ENCODE measurements at places on chromosomes 13 and 19.
A peak's percentile ranks its signal among the peaks of the same experiment; 100 is the strongest.

- DNase-seq = no peak
Measured at GRCh38 chr13:76971851-76972829, 19.7 kb upstream of the CLN5 start.

GRCh38 chr13:79880818-79881217 is 399.9 kb downstream of the NDFIP2 start:
- DNase-seq = no peak

DNA sequence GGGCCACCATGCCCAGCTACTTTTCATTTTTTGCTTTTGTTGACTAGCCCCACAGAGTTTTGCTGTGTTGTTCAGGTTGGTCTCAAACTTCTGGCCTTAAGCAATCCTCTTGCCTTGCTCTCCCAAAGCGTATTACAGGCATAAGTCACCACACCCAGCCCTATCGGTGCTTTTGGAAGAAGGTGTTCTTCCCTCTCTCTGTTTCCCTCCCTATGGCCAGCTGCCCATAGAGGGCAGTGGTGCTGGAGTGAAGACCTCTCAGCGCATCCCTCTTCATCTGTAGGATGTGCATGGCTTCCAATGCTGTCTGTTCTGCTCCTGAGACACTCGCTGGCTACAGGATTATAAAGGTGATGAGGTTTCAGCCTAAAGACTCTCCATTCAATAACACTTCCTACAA is 1.3 kb upstream of the CD22 start:
- no peak for DNase-seq

- no peak for DNase-seq
Measured at GRCh38 chr19:2547721-2548120, 71.8 kb downstream of the GADD45B start.

- DNase-seq = no peak
Measured at GRCh38 chr13:95153647-95154412, 147.4 kb downstream of the ABCC4 start.

DNA sequence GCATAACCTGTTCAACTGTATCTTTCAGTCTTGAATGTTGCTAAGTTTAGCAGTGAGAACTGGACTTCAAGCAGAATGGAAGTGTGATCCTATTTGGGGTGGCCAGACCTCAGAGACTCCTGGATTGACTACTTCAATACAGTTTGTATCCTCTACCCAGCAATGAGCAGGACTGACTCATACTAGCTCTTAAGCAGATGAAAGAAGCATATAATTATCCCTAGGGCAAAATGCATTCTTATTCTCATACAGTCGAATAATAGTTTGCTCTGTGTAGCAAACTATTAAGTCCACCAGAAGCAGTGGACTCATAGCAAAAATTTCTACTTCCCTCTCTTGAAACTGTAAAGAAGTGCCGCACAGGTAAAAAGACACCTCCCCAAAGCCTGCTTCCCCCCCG is 46.4 kb upstream of the FAM216B start:
- DNase-seq = no peak

DNA sequence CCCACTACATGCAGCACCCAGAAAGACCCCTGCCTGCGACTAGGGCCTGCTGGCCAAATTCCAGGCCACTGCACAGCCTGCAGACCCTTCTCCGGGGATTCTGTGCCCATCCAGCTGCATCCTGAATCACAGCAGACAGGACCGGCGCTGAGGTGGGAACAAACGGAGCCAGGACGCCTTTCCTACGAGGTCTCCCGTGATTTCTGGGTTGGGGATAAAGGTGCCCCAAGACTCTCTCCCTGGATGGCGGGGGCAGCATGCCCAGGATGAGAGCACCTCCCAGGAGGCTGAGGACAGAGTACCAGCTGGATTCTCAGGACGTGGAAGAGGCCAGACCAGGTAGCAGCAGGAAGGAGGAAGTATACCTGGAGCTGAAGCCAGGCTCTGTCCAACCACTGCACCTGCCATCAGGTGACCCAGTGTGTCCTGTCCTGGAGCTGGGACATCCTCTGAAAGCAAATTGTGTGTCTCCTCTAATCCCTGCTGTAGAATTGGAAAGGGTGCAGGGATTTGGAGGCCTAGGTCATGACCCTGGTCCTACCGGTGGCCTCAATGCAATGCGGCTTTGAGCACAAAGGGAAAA is 3.4 kb upstream of the FUT5 start:
- no peak for DNase-seq

GRCh38 chr13:113367020-113367560 is 3.2 kb upstream of the GRTP1 start:
- DNase-seq = no peak

- DNase-seq = no peak
Measured at GRCh38 chr19:2231621-2232221, 4.4 kb downstream of the PLEKHJ1 start.

DNA sequence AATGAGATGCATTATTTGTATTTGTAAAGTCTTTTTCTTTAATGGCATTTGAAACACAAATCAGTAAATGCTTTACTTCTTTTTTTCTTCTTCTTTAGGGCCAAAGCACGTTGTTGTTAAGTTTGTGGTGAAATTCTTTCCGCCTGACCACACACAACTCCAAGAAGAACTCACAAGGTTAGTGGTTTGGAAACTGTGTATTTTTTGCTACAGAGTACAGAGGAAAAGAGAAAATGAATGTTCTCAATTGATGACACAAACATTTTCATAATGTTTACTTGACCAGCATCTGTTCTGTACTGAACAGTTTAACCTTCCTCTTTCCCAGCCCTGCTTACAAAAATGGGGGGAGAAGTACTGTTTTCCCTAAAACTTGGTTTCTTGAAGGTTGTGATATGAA is 190.9 kb upstream of the RNF113B start:
- no peak for DNase-seq

GRCh38 chr13:31433207-31433606 is 233.4 kb downstream of the B3GLCT start:
- no peak for DNase-seq

- DNase-seq = no peak
Measured at GRCh38 chr19:15467734-15468214, 3.4 kb upstream of the RASAL3 start.

GRCh38 chr19:51535535-51535934 is 4.1 kb upstream of the SIGLEC6 start:
- no peak for DNase-seq

GRCh38 chr19:7928741-7929701 is 3.1 kb upstream of the CTXN1 start:
- DNase-seq = peak; percentile 59

- no peak for DNase-seq
Measured at GRCh38 chr13:113992276-113993005, 18.6 kb upstream of the C13orf46 start.
